ENCODE measurements at places on chromosomes 16 and 17.

- no peak for DNase-seq
Observed at GRCh38 chr17:81239714-81240555, 817 bp downstream of the NDUFAF8 start.

- no peak for DNase-seq
Observed at GRCh38 chr16:11610580-11610979, 23.9 kb upstream of the LITAF start.

- no peak for DNase-seq
Observed at GRCh38 chr16:85473909-85474620, 139.1 kb upstream of the GSE1 start.

- no peak for DNase-seq
Observed at GRCh38 chr16:56779906-56780305, 50.0 kb downstream of the NUP93 start.

- no peak for DNase-seq
Observed at GRCh38 chr17:4472286-4472685, 26.4 kb upstream of the SPNS2 start.

GRCh38 chr17:13986855-13987254 lies 82.4 kb upstream of the COX10 start:
- DNase-seq = no peak

DNA sequence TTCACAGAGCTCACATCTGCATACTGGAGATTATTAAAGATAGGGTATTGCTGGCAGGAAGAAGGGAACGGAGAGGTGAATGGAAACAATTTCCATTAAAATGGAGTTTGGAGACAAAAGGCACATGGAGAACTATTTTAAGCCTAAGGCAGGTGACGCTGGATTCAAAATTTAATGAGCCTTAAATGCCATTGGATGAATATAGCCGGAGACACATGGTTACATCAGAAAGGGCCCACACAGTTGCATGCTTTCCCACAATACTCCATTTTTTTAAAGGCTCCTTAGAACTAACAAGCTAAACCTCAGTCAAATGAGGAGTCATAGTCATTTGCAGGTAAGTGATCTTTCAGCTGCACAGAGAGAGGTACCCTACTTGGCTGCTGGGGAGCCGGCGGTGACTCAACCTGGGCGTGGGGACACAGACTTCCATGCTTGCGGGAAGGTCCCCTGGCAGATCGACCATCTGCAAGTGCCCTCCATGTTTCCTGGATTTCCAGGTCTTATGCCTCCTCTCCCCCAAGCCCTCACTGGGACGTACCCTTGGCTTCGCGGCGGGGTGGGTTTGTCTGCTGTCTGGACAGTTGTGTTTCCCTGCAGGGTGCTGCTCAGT lies 259.2 kb downstream of the CBLN1 start:
- DNase-seq = no peak

- DNase-seq = no peak
Observed at GRCh38 chr17:32803544-32803943, 73.4 kb downstream of the MYO1D start.

DNA sequence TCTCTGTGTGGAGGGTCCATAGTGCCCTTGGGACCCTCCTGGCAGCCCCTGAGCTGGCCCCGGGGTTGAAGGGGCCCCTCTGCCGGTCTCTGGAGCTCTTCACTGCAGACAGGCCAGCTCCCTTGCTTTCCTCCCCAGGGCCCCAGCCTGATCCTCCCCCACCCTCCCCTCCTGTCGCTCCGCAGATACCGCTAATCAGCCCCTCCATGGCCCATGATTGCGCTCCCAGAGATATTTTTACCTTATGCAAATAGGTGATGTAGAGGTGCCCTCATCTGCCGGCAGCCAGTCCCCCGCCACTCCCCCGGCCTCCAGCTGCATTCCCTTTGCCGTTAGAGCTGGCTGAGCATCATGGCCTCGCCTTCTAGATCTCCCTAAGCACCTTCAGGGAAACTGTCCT lies 9.2 kb downstream of the MMP15 start:
- no peak for DNase-seq

GRCh38 chr17:50887705-50888245 lies 21.6 kb upstream of the TOB1 start:
- no peak for DNase-seq

- no peak for DNase-seq
Observed at GRCh38 chr16:77555791-77556190, 121.0 kb upstream of the ADAMTS18 start.

DNA sequence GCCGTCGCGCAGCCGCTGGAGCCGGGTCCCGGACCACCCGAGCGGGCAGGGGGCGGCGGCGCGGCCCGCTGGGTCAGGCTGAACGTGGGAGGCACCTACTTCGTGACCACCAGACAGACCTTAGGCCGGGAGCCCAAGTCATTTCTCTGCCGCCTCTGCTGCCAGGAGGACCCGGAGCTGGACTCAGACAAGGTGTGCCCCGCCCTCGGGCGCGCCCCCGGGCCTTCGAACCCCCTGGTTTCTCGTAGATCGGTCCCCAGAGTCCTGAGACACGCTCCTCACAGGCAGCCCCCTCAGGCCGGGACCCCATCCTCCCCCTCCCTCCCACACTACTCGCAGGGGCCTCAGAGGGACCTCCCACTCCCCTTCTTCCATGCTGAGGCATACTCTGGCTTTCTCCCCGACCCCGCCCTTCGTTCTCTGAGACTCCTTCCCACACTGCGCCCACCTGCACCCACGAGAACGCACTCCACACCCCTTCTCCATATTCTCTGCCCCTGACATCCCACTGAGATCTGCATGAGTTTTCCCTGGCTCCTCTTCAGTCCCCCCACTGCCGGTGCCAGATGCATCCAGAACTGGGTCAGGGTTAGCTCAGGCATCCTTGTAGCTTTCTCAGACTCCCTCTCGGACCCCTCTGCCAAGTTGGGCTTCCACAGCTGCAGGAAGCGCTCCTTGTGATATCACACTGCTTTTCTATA lies 523 bp downstream of the KCTD2 start:
- DNase-seq = no peak

DNA sequence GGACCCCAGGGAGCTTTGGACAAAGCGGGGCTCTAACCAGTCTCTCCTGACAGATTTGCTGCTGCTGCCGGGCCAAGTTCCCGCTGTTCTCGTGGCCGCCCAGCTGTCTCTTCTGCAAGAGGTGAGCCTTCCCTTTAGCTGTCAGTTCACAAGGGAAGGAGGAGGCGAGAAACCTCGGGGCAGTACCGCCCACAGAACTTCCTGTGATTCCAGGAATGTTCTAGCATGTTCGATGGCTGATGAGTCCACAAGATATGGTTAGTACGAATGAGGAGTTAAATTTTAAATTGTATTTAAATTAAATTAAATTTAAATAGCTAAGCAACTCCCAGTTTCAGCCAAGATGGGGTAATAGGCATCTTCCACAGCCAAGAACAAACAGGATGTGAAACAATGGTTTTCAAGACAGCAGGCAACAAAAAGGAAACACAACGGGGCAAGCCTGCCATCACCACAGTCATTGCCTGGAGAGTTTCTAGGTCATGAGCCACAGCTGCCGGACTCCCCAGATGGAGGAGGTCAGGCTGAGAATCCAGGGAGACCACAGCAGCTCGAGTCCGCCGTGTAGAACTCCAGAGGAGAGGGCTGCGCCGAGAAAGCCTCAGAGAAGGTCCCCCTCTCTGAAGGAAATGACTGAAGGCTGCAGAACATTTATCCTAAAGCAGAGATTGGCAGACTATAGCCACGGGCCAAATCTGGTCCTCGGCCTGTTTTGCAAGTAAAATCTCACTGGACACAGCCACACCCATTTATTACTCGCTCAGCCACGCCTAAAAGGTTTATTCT lies 9.5 kb upstream of the TCF25 start:
- DNase-seq = peak; percentile 64

DNA sequence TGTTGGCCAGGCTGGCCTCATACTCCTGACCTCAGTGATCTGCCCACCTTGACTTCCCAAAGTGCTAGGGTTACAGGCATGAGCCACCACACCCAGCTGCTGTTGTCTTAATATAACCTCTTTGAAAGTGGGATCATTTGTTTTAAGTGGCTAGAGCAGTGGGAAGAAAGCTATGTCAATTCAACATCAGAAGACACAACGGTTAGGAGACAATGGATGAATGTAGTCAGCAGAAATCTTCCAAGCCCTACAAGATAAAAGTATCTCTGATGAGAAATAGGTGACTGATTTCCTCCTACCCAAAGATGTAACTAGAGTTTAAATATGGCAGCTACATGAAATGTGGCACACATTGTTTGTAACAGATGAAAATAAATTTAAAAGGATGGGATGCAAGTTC lies 20.0 kb upstream of the TRIM25 start:
- no peak for DNase-seq

- no peak for DNase-seq
Observed at GRCh38 chr17:80284631-80285030, 24.0 kb downstream of the RNF213 start.

DNA sequence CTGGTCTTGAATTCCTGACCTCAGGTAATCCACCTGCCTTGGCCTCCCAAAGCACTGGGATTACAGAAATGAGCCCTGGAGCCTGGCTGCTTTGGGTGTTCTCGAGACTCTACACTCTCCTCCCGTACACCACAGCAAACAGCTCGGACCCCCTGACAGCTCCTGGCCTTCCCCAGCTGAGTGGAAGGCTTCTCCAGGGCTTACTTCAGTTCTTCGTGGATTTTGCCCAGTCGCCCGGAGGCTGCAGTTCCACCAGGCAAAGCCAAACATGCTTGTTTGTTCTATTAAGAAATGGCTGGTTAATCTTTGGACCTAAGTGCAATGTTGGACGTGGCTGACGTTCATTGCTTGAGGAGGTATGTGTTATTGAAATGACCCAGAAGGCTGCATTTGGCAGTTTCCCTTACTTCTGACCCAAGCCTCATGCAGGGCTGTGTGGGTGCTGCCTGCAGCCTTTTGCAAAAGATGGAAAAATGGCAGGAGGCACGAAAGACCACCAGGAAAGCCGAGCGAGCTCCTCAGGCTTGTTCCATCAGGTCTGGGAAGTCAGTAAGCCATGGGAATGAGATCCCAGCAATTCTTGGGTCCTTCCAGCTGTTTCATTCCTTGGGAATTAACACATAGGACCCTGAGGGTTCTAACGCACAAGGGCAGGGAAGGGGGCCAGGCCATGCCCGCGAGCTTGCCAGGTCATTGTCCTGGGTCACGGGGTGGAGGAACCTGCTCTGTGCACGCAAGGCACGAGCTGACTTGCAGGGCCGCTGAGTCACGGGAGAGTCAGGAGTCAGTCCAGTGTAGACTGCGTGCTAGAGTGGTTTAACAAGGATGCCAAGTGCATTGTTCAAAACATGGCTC lies 23.9 kb upstream of the KLHDC4 start:
- DNase-seq = no peak

GRCh38 chr17:63722403-63722802 lies 19.2 kb downstream of the STRADA start:
- no peak for DNase-seq

- DNase-seq = peak; percentile 28
Observed at GRCh38 chr17:30831257-30831656, 509 bp upstream of the ATAD5 start.

GRCh38 chr16:58649707-58650106 lies 20.1 kb upstream of the CNOT1 start:
- DNase-seq = no peak

DNA sequence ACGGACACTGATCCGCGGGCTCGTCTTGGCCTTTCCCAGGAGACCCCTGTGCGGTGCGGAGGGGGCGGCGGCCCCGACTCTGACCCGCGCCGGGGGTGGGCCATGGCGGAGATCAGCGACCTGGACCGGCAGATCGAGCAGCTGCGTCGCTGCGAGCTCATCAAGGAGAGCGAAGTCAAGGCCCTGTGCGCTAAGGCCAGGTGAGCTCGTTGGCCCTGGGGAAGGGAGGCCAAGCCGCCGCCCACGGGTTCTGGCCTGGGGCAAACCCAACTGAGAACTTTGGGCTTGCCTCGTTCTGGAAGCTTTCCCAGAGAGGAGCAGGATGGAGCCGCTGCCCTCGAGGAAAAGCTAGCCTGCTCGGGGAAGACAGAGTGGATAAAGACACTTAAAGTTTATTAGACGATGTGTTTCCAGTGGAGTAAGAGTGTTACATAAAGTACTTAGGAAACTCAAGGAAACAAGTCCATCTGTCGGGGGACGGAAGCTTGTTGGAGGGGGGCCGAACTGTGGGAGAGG lies 540 bp downstream of the PPP4C start:
- DNase-seq = no peak

- DNase-seq = no peak
Observed at GRCh38 chr17:7969433-7969832, 33.0 kb upstream of the GUCY2D start.

DNA sequence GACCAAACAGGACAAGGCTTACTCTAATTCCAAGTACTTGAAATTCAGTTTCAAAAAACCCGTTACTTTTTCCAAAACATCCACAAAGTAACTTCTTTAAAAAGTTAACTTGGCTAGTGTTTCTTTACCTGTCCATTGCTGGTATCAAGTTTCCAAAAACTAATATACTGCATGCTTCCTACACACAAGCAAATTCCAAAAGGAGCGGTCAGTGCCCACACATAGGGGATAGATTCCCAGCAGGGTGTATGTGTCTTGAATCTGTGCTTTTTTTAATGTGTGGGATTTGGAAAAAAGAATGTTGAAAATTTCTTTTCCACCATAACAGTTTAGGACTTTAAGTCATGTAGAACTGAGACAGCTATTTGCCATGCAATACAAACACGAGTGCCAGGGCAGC lies 367.8 kb upstream of the SOX9 start:
- no peak for DNase-seq

- DNase-seq = no peak
Observed at GRCh38 chr16:50591800-50592771, 43.9 kb downstream of the NKD1 start.

DNA sequence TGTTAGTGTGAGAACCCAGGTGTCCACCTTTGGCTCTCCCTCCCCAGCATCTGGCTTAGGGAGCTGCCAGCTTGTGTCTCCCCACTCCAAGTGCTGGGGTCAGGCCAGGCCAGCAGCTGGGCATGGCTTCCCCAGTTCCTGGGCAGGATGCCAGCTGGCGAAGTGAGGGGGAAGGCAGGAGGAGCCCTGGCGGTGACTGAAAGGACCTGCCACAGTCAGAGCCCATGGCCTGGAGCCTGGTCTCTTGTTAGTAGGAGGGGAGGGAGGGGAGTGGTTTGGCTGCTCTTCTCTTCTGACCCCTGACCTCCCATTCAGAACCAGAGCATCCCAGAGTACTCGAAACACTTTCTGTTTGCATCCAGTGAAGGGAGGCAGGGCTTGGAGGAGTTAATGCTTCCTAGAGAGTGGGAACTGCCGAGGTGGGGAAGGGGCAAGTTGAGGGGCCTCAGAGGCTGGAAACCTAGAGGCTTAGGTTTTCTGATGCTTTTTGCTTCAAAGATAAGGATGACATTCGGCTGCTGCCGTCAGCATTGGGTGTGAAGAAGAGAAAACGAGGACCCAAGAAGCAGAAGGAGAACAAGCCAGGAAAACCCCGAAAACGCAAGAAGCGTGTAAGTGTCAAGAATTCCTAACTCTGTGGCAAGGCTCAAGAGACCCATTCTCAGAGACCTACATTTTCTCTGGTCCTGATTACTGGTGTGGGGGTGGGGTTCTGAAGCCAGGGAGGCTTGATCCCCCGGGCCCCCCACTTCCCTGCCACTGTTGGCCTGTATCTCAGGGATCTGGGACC lies 772 bp downstream of the CHD3 start:
- no peak for DNase-seq
